ENCODE measurements at places on chromosomes 3 and 15.

GRCh38 chr3:117286488-117286887, 576.9 kb downstream of the TUSC7 start:
- DNase-seq = no peak

- DNase-seq = no peak
Measured at GRCh38 chr3:127735767-127736693, 63.3 kb downstream of the ABTB1 start.

DNA sequence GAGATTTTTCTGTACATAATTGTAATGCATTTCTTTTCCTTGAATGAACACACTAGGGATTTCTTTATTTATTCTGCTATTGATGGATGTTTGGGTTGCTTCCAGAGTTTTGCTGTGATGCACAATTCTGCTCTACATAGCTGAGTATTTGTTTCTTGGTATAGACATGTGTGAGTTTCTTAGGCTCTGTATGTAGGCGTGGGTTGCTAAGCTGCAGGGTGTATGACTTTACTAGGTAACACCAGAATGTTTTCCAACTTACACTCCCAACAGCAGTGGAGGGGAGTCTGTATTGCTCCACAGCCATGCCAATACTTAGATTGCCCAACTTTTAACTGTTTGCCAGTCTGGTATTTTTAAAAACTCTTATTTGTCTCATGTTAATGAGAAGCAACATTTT, 155.5 kb upstream of the TNIK start:
- DNase-seq = no peak

GRCh38 chr15:70509282-70509662, 254.1 kb downstream of the UACA start:
- DNase-seq = no peak

- DNase-seq = no peak
Measured at GRCh38 chr3:122925756-122926155, 101.8 kb downstream of the SEMA5B start.

GRCh38 chr3:3172627-3173026, 6.9 kb downstream of the CRBN start:
- DNase-seq = no peak

DNA sequence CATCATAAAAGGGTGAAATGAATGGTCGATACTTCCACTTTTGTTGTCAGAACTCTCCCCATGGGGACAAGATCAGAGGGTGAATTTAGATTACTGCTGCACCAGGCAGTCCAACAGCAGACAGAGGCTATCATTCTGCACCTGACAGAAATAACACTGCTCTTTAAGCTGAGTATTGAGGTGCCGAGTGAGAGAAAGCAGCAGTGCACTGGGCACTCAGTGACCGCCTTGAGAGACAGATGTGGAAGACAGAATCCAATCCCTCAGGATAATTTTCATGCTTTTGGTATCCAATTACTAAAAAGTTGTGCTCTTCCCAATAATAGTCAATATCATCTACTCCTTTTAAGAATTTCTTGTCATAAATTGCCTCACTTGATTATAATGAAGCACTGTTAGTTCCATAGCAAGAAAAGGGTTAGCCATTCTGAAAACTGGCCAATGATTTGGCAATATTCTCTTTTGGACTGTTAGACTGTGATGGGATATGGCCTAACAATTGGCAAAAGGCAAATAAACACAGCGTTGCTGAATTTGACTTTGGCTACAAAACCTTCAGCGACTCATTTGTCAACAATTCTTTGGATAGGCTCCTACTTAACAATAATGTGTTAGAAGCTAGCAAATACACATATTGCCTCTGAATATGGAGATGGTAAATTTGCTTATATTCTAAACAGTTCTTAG, 5.5 kb downstream of the FGF7 start:
- no peak for DNase-seq

- DNase-seq = no peak
Measured at GRCh38 chr3:146157325-146158060, 3.5 kb downstream of the PLOD2 start.

GRCh38 chr3:150059729-150060128, 89.0 kb upstream of the PFN2 start:
- DNase-seq = no peak

DNA sequence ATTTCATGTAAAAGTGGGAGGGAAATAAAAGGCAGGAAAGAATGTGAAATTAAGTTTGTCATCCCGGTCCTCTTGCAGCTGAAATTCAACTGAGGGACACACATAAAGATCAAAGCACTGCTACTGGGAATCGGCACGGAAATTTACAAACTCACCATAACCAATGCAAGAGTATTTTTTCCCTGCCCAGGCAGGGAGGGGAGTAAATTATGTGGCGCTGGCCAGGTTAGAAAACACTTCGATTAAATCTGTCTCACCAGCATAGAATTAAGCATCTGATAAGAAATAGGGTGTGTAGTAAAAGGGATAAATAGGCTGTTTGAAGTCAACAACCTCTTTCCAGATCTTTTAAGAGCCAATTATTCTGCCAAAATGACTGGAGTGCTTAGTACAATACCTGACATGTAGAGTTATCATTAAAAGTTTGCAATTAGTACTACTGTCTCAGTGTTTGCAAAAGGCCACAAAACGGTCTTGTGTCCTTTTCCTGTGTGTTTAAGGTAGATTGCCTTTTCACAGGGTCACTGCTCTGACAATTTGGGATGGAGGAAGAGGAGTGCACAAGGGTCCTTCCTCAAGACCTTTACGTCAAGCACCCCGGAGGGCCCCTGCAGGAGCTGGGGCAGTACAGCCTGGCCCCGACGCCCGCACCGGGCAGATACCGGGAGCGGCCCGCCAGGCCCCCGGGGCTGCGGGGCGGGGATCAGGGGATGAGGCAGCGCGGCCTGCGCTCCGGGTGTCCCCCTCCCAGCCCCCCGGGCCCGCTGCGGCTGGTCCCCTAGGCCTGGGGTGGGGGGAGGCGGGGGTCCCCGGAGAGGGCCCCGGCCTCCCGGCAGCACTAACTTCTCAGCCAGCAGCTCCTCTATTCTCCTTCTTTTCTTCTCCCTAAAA, 651 bp downstream of the UBA3 start:
- DNase-seq = no peak

GRCh38 chr3:10600296-10600714, 94.9 kb upstream of the ATP2B2 start:
- DNase-seq = no peak

- peak; percentile 49 for DNase-seq
Measured at GRCh38 chr3:121660356-121661171, at the start of gene HCLS1. Gene HCLS1 (minus strand): TSS chr3:121660903. CDS start chr3:121658347, 2,556 bp downstream.

DNA sequence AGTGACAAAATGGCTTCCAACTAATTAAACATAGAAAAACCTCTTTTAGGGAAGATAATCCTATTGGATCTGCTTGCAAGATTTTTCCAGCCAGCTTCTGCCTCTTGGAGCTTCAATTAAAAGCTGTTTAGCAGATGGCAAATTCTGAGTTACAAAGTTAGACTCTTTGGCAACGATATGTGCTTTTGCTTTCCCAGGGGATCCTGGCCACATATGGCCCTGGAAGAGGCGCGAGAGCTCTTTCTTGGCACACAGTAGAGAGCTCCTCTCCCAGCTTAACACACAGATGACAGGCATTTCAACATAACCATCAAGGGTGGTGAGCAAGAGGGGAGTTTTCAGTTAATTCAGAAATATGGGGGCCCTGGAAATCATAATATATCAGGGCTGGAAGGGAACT, 41.6 kb upstream of the GALNT15 start:
- DNase-seq = no peak

DNA sequence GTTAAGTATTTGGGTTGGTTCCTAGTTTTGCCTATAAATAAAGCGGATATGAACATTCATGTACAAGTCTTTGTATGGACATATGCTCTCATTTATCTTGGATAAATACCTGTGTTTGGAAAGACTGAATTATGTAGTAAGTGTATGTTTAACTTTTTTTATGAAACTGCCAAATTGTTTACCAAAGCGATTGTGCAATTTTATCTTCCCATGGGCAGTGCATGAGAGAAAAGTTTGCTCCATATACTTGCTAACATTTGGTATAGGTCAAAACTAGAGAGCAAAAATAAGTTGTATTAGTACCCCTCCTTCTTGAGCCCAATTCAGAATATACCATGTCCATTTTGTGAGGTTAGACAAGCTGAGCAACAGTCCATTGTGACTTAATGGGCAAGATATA, 502.6 kb downstream of the SQOR start:
- no peak for DNase-seq

GRCh38 chr3:31973081-31973480, 8.0 kb downstream of the OSBPL10 start:
- DNase-seq = no peak

- no peak for DNase-seq
Measured at GRCh38 chr3:68880632-68881031, 51.7 kb downstream of the TAFA4 start.

- DNase-seq = no peak
Measured at GRCh38 chr15:73891328-73892315, 18.3 kb downstream of the TBC1D21 start.

GRCh38 chr15:67127965-67128364, 62.6 kb downstream of the SMAD3 start:
- DNase-seq = no peak

DNA sequence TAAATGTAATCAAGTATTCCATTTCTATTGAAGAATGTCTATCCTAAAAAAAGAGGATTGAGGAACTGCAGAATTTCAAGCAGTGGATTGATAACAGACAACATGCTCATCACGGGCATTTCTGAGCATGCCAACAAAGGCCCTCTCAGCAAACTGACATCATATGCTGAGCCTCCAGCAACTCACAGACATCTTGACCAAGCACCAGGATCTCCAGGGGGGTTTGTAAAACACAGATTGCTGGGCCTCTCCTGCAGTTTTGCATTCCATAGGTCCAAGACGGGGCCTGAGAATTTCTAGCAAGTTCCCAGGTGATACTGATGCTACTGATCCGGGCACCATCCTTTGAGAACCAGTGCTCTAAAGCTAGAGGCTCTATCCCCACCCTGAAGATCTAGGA, 85.0 kb downstream of the FOXP1 start:
- DNase-seq = no peak

DNA sequence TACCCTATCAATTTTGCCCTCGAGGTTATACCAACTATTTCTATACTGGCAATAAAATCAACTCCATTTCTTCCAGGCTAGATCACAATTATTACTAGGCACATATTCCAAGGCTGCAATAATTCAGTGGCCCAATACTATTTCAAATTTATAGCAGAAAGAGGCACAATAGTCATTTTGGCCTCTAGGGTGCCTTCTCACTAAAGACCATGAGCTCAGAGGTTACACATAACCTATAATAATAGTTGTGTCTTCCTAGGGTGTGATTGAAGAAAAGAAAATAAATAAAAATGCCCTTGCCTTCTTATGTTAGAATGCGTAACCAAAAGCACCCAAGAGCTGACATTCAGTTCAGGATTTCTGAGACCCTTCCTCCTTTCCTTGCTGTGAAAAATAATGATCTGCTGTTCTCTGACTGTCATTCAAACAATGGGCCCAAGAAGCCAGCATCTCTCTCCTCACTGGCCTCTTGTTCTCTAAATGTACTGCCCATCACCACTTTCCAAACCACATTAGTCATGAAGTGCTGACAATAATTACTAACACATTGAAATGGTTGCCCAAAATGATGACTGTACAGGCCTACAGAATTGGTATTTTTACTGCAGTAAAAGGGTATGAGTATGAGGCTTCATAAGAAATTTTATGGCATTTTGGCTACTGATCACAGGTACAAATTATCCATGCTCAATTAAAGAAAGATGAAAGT, 244.8 kb downstream of the LRRN1 start:
- no peak for DNase-seq

- DNase-seq = no peak
Measured at GRCh38 chr15:52294881-52295420, 653 bp downstream of the MYO5C start.

Measured in activated CD4-positive, alpha-beta T cell treated with anti-CD3 and anti-CD28 coated beads for 1 hour (primary cell).